ENCODE measurements at places on chromosomes 7 and 10. TPM values are rescaled to one million over a fixed set of nuclear protein-coding genes. Genes with fewer than 3 reads are reported as not detected.

FOXI2 gene
- total RNA-seq = not detected

CFAP70 gene
- total RNA-seq = 0.43 TPM

ARPC1A gene
- total RNA-seq = 83.4 TPM

AS3MT gene
- total RNA-seq = 0.50 TPM

NUTM2B gene
- 1.1 TPM for total RNA-seq

CCT6A gene
- total RNA-seq = 259 TPM

ZNF33A gene
- 19.5 TPM for total RNA-seq

Data from activated T-helper 2 cell treated with anti-CD3 and anti-CD28 coated beads, Interferon-gamma antibody, Interleukin-2, Interleukin-4, amounts not matched to agents 10 μg/mL and 5 μg/mL and 100 μg/mL, durations not matched to agents 14 hours and 24 hours and 36 hours (primary cell).